Peyer's patch (tissue), 4 donors: ENCODE measurements at places on chromosomes 4 and X. TPM values are rescaled to one million over a fixed set of nuclear protein-coding genes. Genes with fewer than 3 reads are reported as not detected.

- DNase-seq = no peak
Observed at GRCh38 chr4:113958766-113959538, 20.5 kb downstream of the ARSJ start.

- no peak for DNase-seq
Observed at GRCh38 chr4:148770848-148771247, 328.6 kb upstream of the NR3C2 start.

The GC gene
- not detected for total RNA-seq

DNA sequence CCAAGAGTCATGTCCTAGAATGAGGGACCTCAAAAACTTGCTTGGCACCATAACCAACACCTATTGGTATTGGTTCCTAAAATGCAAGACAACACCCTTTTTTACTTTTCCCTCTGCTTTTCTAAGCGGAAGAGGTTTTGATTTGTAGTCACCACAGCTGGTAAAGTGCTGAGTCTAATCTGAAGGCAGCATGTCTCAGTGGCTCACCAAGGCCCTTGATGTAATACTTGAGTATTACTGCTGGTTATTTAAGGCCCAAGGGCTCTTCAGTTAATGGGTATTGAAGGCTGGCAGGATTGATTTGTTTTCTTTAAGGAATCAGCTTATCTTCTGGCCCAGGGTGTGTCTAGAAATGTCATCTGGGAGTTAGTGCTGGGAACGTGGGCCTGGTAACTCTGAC is 735.1 kb downstream of the GLUD2 start:
- DNase-seq = no peak

GRCh38 chr4:173181848-173182247 is 13.2 kb downstream of the GALNT7 start:
- DNase-seq = no peak

- DNase-seq = no peak
Observed at GRCh38 chr4:105352826-105353225, 121.0 kb downstream of the PPA2 start.

The TSC22D3 gene
- total RNA-seq = 185 TPM

GRCh38 chr4:5750052-5750945 is 39.3 kb downstream of the EVC start:
- no peak for DNase-seq

DNA sequence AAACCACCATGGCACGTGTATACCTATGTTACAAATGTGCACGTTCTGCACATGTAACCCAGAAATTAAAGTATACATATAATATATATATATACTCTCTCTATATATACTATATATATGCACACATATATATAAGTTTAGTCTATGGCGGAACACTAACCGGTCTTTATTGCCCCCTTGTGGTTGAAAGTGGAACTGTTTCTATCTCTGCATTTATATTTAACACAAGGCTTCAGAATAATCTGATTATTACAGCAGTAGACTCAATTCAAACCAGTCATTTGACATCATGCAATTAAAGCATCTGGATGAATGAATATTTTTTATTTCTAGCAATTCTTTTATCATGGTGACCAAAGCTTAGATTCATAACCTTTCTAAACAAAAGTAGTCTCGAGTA is 14.6 kb downstream of the RAB9B start:
- no peak for DNase-seq

- no peak for DNase-seq
Observed at GRCh38 chr4:9143421-9144080, 26.7 kb upstream of the FAM90A26 start.

DNA sequence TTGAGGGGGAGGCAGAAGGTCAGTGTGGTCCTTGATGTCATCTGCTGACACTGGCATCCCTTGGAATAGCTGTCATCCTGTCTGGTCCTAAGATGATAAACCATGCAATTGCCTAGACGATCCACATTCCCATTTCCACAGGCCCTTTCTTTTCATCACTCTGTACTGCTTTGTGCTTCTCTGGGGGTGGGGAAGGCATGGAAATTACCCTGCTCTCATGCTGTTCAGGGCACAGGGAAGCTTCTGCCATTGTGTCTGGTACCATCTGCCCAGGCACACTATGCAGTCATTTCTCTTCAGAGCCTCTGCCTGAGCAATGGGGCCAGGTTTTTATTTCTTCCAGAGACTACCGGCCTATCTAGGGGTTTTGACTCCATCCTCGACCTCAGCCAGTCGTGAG is 49.7 kb upstream of the ELOVL6 start:
- no peak for DNase-seq

GRCh38 chrX:74613370-74614092 is 893 bp downstream of the RLIM start:
- DNase-seq = no peak

GRCh38 chr4:138978600-138978999 is 37.0 kb upstream of the NOCT start:
- no peak for DNase-seq

GRCh38 chr4:5027346-5027745 is 8.1 kb upstream of the CYTL1 start:
- DNase-seq = no peak

The CCKAR gene
- not detected for total RNA-seq

GRCh38 chrX:103201041-103201440 is 13.9 kb upstream of the BEX4 start:
- DNase-seq = no peak

DNA sequence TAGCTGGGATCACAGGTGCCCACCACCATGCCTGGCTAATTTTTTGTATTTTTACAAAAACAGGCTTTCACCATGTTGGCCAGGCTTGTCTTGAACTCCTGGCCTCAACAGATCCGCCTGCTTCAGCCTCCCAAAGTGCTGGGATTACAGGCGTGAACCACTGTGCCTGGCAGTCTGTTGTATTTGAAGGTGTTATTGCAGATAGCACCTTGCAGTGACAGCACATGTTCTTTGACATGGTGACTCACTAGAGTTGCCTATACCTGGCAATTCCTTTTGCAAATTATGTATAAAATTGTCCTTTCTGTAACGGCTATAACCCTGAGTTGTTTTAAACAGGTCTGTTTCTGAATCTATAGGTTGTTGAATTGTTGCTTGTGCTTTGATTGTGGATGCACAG is 7.9 kb downstream of the OGT start:
- no peak for DNase-seq

- no peak for DNase-seq
Observed at GRCh38 chr4:139849219-139849618, 183.6 kb downstream of the MGST2 start.

GRCh38 chr4:10703766-10704429 is 19.3 kb upstream of the CLNK start:
- DNase-seq = no peak

The GBA3 gene
- total RNA-seq = 41.3 TPM

DNA sequence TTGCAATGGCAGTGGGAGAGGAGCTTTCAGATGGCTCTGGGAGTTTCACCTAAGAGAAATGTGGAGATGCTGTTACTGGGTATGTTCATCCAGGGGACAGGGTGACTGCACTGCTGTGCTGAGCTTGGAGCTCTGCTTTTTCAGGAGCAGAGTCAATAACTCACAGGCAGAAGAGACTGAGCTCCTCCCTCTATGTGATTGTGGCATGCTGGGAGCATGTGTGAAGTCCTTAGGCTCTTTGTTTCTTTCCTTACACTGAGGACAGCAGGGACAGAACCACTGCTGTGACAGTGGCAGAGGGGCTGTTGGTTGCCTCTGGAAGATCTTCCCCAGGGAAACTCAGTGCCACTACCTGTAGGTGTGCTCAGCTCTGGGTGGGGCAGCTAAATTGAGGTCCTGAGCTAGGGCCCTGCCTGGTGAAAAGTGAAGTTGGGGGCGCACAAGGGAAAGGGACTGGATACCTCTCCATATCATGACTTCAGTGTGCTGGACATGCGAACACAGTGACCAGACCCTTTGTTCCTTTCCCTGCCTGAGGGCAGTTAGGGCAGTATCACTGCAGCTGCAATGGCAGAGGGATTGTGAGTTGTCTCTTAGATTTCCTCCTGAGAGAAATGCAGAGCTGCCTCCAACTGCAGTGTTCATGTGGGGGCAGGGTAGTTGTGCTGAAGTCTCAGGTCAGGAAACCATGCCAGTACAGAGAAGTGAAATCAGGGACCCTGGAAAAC is 156.7 kb downstream of the TENT5D start:
- no peak for DNase-seq

- DNase-seq = no peak
Observed at GRCh38 chrX:9907645-9908387, 59.3 kb upstream of the CLDN34 start.

The CXorf49 gene
- not detected for total RNA-seq

DNA sequence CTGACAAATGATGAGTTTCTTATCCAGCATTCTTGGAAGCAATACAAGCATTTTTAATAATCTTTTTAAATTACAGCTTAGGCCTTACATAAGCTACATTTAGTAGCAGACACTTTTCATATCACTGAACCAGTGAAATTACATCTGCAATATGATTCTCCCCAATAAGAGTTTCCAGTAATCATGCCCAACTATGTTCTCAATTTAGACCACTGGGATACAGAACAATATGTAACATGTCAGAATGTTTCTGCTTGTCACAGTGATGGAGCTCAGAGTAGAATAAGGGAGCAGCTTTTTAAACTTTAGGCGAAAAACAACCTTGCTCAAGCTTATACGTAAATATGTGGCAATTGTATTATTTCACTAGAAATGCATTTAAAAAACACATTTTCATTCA is 1132.2 kb downstream of the FAT4 start:
- DNase-seq = no peak

- no peak for DNase-seq
Observed at GRCh38 chr4:164779811-164780216, 25.9 kb downstream of the SMIM31 start.

DNA sequence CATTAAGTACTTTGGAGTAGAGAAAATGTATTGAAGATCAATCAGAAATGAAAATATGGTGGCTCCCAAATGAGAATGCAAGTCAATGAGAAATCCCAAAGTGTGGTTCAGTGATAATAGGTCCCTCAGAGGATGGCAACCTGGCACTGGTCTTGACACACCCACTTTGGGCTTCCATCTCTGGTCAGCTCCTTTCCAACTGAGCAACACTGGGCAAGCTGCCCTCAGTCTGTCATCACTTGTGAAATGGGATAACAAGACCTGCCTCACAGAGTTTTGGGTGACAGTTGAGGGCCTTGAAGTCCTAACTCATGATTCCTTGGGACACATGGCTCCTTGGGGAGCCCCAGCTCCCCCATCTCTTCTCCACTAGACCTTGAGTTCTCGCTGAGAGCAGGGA is 29.0 kb upstream of the MAMLD1 start:
- DNase-seq = no peak

The TMPRSS11D gene
- not detected for total RNA-seq

The MAGEB10 gene
- not detected for total RNA-seq

DNA sequence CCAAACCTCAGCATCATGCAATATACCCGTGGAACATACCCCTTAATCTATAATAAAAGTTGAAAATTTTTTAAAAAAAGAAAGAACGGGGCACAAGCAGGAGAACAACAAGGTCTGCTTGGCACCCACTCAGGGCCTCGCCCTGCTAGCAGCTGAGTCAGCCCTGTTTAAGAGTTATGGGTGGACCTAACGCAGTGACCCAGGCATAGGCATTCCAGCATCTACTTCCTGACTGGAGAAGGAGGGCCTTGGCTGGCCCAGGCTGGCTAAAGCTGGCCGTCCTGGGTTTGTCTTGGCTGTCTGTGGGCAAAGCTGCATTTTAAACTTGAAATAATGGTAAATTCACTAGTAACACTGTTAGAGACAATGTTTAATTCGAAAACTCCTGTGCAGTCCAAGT is 236.7 kb upstream of the PGRMC2 start:
- no peak for DNase-seq

DNA sequence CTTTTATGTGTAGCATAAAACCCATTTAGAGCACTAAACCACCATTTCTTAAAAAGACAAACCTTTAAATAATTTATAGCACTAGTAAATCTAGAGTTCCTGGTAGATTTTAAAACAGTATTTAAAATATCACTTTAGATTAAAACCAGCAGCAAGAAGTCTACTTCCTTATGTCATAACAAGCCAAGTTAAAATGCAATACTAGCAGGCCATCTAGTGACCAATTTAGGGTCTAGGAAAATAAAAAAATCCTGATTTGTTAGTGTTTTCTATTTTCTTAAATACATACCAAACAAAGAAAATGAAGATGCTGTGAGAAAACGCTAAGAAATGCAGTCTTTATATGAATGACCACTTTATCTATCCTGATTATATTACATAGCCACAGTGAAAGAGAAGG is 53.9 kb downstream of the PAPSS1 start:
- DNase-seq = no peak

GRCh38 chr4:76690011-76690905 is 207.7 kb downstream of the SOWAHB start:
- DNase-seq = no peak

DNA sequence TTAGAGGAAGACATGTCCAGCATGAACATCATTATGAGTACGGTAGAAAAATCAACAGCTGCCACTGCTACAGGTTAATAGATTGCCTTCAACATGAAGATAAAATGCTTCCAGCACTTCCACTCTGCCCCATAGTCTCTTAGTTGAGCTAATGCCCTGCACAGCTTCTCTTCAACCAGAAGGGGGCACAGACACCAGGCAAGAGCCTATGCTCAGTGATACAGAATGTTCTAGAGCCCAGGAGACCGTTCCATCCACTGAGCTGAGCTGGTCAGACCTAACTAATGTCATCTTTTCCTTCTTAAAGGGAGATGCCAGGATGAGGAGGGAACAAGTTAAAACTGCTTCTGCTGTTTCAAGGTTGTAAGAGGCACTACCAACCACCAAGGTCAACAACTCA is 42.2 kb downstream of the SMIM10L2A start:
- no peak for DNase-seq

GRCh38 chr4:124907881-124908280 is 195.3 kb upstream of the ANKRD50 start:
- no peak for DNase-seq

DNA sequence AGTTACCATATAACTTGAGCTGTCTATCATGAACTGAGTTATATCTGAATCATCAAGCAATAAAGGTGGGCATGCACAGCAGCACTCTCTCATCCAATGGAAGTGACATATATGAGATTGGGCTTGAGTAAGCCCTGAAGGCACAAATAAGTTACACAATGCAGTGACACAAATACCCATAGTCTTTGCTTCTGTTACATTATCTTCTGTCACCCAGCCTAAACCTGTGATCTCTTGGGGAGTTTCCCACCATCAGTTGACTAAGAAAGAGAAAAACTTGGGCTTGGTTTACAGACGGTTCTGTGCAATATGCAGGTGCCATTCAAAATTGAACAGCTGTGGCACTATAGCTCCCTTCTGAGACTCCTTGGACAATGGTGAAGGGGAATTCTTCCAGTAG is 138.8 kb upstream of the IL15 start:
- no peak for DNase-seq
